Effector memory CD4-positive, alpha-beta T cell (primary cell): ENCODE measurements at places on chromosomes 3 and 15.

GRCh38 chr3:35263477-35263876 lies 375.8 kb upstream of the ARPP21 start:
- no peak for DNase-seq

- no peak for DNase-seq
These were observed 39.0 kb downstream of the MYRIP start for GRCh38 chr3:39848365-39848764.

GRCh38 chr3:111874177-111874820 lies 15.2 kb downstream of the PHLDB2 start:
- DNase-seq = no peak

GRCh38 chr3:193344486-193344885 lies 34.1 kb downstream of the ATP13A5 start:
- no peak for DNase-seq

DNA sequence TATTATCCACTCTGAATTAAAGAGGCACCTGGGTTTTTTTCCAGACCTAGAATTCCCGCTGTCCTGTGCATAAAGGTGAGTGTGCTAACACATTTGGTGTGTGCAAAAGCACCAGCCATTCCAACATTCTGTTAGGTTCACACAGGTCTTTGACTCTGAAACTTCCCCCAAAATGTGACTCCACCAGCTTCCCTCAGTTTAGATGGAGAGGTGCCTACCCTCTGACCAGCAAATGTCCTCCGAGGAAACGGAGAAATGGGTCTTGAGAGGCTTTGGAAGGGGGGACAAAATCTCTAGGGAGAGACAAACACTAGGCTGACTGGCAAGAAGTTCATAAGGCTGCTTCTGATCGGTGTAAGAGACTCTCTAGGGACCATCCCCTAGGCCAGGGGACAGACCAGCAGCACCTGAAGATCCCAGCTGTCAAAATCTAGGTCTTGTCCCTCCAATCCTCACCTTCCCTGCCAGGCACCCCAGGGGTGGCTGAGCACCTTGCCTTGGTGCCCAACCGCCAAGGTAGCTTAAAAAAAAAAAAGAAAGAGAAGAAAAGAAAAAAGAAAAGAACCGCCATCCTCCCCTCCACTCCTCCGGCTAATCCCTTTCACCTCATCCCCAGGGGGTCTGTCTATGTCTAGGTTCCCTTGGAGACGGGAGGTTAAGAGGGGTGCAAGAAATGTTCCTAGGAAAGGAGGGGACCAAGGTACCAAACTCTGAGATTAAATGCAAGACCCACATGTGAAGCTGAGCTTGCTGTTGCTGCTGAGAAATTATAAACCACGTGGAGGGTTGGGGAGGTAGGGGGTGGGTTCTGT lies 2.0 kb upstream of the MECOM start:
- DNase-seq = no peak
